ENCODE measurements at places on chromosomes 13 and 19.
A peak's percentile ranks its signal among the peaks of the same experiment; 100 is the strongest.

DNA sequence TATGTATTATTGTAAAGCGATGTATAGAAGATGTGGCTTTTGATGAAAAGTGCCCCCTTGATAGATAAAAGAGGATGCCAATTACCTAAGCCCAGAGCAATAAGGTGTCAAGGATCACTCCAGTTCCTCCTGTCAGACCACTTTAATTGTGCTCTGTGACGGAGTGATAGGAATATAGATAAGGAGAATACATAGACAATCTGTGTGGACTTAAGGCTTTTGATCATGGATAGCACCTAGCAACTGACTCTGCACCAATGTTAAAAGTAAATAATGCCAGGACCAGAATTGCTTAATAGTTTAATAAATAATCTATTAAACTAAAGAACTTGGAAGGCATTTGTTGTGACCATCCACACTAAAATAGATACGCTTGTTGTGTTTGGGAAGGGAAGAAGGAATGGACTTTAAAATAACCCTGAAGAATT is 390.7 kb upstream of the ARGLU1 start:
- no peak for DNase-seq

DNA sequence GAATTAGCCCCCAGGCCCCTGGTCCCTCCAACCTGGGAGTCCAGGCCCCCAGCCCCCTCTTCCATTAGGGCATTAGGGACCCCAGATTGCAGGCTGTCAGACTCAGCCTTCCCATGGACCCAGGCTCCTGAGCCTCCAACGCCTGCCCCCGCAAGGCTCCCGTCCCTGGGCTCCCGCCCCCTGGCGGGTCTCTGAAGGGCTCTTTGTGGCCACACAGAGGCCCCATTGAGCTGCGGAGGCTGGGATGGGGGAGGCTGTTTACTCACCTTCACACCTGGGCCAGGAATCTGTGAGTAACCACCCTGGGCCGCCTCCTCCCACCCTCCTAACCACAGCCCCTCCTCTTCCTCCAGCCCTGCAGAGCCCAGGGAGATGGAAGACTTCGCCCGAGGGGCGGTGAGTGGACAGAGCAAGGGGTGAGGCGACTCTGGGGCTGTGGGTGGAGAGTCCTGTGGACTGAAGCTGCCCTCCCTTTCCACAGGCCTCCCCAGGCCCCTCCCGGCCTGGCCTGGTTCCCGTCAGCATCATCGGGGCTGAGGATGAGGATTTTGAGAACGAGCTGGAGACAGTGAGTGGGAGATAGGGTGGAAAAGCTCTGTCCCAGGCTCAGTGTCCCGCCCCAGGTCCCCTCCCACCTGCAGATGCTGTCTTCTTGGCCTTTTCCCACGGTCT is 4.9 kb downstream of the ARHGEF1 start:
- DNase-seq: peak; percentile 48

- no peak for DNase-seq
Measured at GRCh38 chr19:45151320-45151719, 9.5 kb downstream of the NKPD1 start.

GRCh38 chr19:1491849-1492170 is 829 bp downstream of the REEP6 start:
- DNase-seq: no peak

GRCh38 chr19:47790398-47790814 is 11.9 kb downstream of the SELENOW start:
- peak; percentile 23 for DNase-seq

GRCh38 chr13:85659493-85659892 is 139.7 kb downstream of the SLITRK6 start:
- DNase-seq: no peak

DNA sequence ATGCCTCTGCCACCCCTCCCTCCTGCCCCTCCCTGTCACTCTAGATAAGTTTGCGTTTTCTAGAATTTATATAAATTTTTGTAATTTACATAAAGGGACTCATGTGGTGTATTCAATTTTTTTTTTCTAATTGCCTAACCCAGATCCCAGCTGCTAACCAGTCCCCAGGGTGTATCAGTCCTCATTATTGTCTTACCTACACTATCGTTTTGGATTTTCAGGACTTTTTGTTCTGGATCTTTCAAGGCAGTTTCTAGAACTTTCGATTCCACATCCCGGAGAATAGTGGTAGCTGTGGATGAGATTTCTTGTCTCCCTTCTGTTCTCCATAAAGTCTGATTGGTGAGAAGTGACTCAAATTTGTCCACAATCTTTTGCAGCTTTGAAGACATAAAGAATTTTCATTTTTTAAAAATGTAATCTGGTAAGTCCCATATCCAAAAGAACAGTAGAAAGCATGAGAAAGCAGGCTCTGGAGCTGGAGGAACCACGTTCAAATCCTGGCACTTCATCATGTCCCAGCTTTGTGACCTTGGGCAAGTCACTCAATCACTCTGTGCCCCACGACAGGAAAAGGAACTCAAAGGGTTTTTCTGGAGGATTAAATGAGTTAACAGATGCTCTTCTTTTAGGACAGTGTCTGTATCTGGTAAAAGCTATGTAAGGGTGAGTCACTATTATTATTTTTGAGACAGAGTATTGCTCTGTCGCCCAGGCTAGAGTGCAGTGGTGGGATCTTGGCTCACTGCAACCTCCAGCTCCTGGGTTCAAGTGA is 19.7 kb downstream of the ADGRE3 start:
- no peak for DNase-seq

DNA sequence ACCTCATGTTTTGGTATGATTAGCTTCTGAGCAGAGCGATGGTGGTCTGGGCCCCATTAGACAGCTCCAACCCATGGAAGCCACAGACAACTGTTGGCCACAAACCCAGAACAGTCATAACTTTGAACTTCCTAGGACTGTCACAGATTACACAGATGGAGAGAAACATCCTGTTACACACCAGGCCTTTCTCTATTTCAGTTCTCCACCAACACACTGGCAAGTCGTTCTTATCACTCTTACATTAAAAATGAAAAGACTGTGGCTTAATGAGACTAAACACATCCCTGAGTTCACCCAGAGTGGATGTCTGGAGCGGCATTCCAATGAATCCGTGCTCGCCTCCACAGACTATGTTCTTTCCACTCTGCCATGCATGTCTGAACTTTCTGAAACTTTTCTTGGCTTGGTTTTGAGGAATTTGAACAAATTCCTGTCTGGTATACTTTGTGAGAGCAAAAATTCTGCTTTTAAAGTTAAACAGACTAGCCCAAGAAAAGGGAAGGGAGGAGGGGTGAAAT is 109.1 kb downstream of the NALCN start:
- no peak for DNase-seq

GRCh38 chr19:3657395-3657769 is 30.8 kb upstream of the CACTIN start:
- no peak for DNase-seq

- DNase-seq: no peak
Measured at GRCh38 chr13:32427852-32428580, at the start of gene N4BP2L1. Gene N4BP2L1, minus strand, starts transcription at chr13:32428130. Its CDS starts 48 bp downstream, at chr13:32428082.

DNA sequence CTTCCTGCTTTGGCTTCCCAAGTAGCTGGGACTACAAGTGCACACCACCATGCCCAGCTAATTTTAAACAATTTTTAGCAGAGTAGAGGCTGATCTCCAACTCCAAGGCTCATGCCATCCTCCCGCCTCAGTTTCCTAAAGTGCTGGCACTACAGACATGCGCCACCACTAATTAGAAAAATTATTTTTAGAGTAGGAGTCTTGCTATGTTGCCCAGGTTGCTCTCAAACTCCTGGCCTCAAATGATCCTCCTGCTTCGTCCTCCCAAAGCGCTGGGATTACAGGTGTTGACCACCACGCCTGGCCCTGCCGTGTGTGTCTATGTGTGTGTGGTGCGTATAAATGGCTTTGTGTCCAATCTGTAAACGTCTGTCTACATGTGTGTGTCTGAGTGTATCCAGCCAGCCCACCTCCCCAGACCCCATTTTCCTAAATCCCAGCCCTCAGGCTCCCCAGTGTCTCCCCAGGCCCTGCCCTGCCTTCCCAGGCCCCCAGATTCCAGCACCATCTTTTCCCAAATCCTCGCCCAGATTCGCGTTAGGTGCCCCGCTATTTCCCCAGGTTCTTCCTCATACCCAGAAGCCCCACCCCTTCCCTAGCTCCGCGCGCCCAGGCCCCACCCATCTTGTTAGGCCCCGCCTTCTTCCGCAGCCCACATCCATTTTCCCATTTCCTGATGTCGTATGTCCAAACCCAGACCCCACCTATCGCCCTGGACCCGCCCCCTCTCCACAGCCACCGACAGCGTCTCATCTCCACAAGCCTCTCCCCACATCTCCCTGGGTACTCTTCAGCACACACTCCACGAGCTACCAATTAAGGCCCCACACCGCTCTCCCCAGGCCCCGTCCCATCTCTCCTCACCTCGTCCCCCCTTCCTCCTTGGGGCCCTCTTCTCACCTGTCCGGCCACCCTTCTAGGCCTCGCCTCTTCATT is 24.9 kb downstream of the SLC8A2 start:
- DNase-seq: peak; percentile 93

DNA sequence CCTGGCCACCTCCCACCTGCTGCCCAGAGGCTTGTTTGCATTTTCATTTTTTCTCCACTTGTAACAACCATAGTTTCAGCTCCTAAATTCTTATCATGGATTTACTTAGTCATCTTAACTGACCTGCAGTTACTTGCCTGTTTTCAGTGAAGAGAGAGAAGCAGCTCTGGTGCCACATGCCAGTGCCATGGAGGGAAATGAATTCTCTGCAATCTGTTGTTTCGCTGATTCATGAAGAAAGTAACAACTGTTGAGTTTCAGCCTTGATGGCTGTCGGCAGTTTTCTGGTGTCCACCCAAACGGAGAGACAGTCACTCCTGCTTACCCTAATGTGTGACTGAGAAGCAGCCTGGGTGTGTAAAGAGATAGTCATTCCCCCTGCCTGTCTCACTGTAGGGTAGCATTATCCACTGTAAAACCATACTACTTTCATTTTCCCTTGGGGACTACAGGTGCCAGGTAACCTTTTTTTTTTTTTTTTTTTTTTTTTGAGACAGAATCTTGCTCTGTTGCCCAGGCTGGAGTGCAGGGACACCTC is 116.1 kb downstream of the DNAJC3 start:
- DNase-seq: no peak
